Heart left ventricle (tissue), 16 donors: ENCODE measurements at places on chromosomes 12 and 14.

DNA sequence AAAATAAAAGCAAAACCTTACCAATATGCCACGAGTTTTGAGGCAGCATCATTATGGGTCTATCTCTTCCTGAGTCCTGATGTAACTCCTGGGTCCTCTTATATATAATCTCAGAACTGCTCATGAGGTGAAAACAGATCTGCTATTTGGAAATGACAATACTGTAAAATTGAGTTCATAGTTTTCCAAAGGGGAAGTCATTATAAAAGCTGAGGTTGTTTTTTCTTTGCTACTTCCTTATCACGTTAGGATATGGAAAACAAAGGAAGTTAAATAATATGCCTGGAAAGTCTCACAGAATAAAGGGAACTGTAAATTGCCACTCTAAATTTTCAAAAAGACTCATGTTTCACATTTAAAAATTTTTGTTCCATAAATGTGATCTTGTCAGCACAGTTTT lies at the start of gene CD163L1:
Gene CD163L1, minus strand, starts transcription at position 78 of the 400 bp plus-strand sequence. Its CDS starts 26 bp downstream, at position 52.
- DNase-seq, result no peak

- DNase-seq, result no peak
Observed at GRCh38 chr12:94220804-94221203, 72.4 kb downstream of the PLXNC1 start.

DNA sequence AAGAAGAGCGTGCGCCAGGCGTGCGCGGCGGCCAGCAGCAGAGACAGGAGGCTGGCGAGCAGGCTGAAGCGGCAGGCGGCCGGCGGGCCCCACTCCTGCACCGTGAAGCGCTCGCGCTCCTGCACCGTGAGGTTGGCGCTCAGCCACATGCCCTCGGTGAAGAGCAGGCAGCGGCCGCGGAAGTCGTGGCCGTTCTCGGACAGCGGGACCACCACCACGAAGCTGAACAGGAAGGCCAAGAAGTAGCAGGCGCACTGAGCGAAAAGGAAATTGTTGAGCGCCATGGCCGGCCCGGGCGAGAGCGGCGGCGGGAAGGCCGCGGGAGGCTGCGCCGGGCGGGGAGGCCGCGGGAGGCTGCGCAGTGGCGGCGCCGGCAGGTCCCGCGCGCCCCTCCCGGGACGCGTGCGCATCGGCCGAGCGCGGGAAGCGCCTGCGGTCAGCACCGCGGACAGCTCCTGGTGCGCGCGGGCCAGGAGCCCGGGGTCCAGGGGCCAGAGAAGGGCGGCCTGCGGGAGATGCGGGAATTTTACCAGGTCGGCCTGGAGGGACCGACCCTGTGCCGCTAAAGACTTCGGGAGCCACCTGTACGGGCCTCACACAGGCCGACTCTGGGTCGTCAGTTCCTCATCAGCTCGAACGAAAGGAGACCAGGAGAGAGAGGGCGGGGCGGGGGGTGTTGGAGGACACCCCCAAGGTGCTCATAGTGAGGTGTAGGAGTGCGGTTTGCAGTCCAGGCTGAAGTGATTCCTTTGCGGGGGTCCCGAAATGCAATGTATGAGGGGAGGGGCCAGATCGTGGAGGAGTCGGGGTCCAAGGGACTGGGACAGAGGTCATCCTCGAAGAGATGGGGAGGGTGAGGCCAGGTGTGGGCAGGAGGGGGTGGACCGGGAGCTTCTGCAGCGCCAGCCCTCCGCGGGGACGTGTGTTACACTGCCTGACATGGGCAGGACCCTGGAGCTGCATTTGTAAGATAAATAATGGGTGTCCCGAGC lies at the start of gene TMEM179:
Gene TMEM179, minus strand, starts transcription at position 315 of the 992 bp plus-strand sequence. Its CDS starts 31 bp downstream, at position 284.
- peak; percentile 26 for DNase-seq

- no peak for DNase-seq
Observed at GRCh38 chr12:115426732-115427131, 742.8 kb upstream of the TBX3 start.

GRCh38 chr14:52860910-52861309 lies 69.5 kb upstream of the GNPNAT1 start:
- no peak for DNase-seq

DNA sequence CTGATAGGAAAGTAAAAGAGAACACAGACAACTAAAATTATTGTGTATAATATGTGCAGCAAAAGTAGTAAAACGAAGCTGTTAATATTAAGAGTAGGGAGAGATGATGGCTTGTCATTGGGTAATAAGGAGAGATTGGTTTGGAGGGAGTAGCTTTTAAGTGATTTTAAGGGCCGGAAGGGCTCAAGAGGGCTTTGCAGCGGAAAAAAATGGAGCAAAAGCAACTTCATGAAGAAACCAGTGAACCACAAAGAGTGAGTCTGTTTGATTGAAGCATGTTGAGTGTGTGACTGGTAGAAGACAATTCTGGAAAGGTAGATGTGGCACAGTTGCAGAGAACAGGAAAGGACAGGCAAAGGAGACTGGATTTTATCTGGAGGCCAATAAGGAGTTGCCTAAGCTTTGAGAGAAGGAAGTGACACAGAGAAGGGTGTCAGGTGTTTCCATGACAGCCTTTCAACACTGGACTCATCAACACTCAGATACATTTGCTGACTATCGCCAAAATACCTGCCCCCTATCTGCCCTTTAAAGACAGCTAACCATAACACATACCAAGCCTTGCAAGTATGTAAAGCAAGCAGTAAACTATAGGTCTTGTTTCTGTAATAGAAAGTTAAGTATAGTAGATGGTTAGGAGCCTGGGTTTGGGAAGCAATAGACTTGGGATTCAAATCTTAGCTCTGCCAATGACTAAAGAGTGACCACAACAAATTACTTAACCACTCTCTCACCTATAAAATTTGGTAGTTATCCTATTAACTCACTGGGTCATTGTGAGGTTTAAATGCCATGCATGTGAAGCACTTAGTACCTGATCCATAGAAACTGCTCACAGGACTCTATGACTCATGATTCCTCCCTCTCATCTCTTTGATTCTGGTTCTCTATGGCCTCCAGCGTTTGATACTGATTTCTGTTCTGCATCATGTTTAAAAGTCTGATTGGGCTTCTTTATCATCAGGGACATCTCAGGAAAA lies 117.3 kb upstream of the LMNTD1 start:
- DNase-seq, result no peak

GRCh38 chr12:51813931-51814310 lies 34.6 kb downstream of the FIGNL2 start:
- no peak for DNase-seq

- DNase-seq, result no peak
Observed at GRCh38 chr12:1926251-1926657, 7.8 kb upstream of the CACNA2D4 start.

DNA sequence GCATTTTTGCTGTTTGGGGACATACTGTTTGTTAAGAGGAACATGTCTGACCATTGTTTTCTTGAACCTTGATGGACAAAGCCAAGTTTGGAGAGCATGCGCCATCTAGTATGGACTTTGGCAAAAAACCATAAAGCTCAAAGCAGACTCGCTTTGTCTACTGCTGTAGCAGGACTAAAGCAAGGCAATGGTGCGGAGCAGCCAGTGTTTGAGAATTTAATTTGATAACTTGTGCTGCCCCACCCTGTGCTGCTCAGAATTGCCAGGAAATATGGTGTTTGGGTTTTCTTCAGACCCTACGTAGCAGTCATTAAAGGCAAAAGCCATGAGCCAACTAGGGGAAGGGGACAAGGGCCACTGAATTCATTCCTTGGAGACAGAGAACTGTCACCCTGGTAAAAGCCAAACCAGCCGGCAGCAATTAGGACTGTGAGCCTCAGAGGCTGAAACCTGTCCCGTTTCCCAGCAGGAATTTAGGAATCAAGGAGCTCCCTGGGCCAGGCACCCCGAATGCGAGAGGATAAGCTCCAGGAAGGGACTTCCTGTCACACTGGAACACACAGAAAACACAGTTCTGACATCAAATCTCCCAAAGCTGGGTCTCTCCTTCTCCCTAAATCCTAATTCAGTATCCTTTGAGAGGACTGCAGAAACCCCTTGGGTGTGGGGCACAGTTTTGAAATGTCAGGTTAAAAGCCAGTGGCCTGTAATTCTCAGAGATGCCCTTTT lies 1.1 kb downstream of the AVIL start:
- no peak for DNase-seq

GRCh38 chr14:99560922-99561683 lies 42.9 kb downstream of the CCDC85C start:
- no peak for DNase-seq
